Stimulated activated CD8-positive, alpha-beta memory T cell treated with anti-CD3 and anti-CD28 coated beads, Interleukin-12 subunit alpha, Interleukin-12 subunit beta, amount 100 ng/mL, for 1 hour (primary cell): ENCODE measurements at places on chromosomes 2 and 18.

DNA sequence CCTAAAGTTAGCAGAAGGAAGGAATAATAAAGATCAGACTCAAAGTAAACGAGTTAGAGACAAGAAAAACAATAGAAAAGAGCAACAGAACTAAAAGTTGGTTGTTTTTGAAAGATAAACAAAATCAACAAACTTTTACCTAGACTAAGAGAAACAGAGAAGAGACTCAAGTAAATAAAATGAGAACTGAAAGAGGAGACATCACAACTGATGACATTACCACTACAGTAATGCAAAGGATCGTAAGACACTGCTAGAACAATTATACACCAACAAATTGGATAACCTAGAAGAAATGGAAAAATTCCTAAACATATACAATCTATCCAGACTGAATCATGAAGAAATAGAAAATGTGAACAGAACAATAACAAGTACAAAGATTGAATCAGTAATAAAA is 139.3 kb downstream of the CD226 start:
- DNase-seq, result no peak

DNA sequence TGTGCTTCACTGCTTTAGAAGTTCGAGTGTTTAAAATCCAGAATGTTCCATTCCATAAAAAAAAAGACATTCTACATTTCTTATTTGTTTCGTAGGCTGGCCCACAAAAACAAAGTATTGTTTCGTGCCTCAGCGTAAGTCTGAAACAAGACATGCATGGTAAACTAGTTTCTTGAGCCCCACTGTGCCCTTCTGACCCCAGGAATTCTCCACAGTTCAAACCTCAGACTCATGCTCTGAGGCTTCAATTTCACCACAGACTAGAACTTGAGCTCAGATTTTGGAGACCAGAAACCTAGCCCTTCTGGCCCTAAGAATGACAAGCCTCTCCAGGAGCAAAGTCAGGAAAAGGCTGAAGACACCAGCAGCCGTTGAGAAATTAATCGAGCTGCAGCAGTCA is 151.5 kb downstream of the SLC8A1 start:
- no peak for DNase-seq

DNA sequence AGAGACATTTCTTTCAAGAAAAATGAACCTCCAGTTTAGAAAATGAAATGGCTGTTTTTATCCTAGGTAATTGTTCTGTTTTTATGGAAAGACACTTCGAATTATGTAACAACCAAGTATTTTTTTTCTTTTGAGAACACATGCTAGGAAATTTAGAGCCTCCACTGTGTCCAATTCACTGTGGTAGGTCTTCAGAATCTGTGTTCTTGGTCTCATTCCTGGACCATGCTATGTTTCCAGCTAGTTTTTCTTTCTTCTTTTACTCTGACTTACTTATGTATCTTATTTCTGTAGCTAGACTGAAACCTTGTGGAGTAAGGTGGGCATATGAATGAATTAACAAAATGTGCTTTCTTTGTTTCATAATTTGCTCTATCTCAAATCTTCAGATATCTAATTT is 391.7 kb upstream of the KLHL29 start:
- DNase-seq, result no peak

- DNase-seq, result no peak
These were observed 1.5 kb upstream of the HOXD10 start for GRCh38 chr2:176114930-176115625.

GRCh38 chr2:15955232-15955988 is 15.1 kb downstream of the MYCN start:
- no peak for DNase-seq

- DNase-seq, result no peak
These were observed 69.5 kb downstream of the MYOM1 start for GRCh38 chr18:3150274-3150673.

- no peak for DNase-seq
These were observed 255.7 kb upstream of the ATP5MC3 start for GRCh38 chr2:175437167-175437566.

- no peak for DNase-seq
These were observed 43.2 kb downstream of the SP100 start for GRCh38 chr2:230459216-230459615.

GRCh38 chr2:191938779-191939178 is 91.9 kb upstream of the CAVIN2 start:
- no peak for DNase-seq

GRCh38 chr18:63106727-63107126 is 212.8 kb downstream of the BCL2 start:
- DNase-seq, result no peak

DNA sequence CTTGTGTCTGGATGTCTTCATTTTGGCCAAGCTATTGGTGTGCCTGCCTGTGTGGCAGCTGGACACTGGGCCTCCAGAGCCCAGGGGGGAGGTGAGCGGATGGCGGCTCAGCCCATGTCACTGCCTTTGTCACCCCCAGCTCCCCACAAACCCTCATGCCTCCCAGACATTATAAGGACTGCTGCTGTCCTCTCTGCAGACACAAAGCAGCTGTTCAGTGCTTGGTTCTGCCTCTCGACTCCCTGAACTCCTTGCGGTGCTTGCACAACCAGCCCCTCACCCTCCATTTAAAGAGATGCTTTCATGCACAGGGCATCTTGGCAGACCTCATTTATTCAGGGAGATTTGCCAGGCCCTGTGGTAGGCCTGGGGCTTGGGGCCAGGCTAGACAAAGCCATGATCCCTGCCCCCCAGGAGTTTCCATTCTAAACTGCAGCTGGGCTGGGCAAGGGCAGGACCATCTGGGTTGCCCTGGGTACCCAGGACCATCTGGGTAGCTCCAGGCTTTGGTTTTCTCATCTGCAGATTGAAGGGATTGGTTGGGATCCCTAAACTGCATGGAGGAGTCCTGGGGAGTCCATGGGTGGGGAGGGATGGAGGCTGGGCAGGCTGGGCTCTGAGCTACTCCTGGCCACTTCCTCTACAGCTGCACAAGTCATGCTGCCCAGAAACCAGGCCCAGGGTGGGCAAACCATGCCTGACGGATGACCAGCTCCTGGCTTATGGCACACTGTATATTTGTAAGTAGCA is 168.5 kb downstream of the CELF4 start:
- no peak for DNase-seq

- no peak for DNase-seq
These were observed 40.9 kb downstream of the TCF4 start for GRCh38 chr18:55546851-55547704.

DNA sequence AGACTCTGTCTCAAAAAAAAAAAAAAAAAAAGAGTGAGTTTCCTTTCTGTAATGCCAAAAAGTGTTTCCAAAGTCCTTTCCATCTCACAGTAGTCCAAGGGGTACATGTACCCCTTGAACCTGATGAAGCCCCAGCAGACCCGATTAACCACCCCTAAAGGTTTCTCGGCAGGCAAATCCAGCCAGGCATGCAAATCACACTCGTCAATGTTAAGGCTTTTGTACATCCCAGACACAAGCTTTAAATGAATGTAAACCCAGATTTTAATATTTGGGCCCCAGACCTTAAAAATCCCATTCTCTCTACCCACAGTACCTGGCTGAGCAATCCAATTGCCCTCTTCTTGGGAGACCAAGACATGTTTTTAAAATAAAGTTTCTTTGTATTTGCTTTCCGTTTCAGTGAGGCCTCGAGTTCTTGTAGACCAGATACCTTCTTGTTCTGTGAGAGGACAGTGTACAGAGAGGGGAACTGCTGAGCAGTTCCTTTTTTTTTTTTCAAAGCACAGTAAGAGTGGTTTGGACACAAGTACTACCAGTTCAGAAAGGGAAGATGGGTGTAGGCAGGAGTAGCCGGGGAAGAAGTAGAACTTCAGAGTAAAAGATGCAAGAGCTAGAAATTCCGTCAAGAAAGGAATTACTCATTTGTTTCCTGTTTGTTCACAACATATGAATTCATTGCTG is at the start of gene NLRC4:
Gene NLRC4, minus strand, starts transcription at position 465 of the 684 bp plus-strand sequence. CDS start 8,111 bp downstream, outside the sequence.
- no peak for DNase-seq

DNA sequence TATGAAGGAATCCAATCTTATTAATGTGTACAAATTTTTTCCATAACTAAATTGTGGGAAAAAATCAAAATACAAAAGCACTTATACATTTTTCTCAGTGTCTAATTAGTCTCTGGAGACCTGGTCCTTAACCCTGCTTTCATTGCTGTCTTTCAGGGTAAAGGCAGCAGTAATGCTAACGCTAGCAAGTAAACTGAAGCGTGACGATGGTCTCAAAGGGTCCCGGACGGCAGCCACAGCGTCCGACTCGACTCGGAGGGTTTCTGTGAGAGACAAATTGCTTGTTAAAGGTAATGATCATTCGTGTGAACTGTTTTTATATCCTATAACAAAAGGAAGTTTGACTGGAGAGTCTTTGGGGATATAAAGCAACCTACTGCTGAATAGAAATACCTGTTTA is 6.1 kb downstream of the UBE2F start:
- no peak for DNase-seq

DNA sequence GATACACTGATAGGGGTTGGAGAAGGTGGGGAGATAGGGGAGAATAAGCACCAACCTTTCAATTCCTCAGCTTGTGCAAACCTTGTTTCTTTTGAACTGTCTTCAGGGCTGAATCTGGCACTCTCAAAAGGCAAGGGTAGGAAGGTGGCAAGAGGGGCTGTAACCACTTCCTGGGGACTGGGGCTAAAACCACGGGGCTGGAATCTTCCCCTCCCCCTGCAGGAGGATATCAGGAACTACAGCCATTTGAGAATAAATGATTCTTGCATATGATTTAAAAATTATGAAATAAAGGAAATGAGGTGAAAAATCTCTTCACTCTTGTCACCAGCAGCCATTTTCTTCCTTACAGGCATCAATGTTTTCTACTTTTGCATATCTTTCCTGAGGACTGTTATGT is 50.8 kb downstream of the ATOH8 start:
- DNase-seq, result no peak

DNA sequence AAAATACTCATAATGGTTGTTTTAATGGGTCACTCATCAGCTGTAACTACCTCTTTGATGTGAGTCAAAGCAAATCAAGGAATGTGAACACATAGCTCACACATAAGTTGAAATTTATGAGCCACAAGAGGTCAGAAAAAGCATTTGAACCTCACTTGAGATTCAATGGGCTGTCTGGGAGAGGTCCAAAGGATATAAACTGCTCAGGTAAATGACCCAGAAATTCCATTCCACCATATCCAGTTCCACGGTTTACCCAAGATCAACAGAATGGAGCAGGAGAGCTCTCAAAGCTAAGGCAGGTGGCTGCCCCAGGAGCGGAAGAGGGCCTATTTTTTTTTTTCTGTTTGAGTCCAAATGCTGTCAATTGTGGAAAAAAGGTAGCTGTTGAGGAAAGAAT is 464.1 kb downstream of the TNS1 start:
- no peak for DNase-seq

GRCh38 chr2:228649876-228650275 is 468.4 kb upstream of the SPHKAP start:
- DNase-seq, result no peak

- DNase-seq, result no peak
These were observed 133.9 kb upstream of the KLHL14 start for GRCh38 chr18:32906506-32907310.

GRCh38 chr2:173696274-173696673 is 268.9 kb downstream of the SP3 start:
- DNase-seq, result no peak

DNA sequence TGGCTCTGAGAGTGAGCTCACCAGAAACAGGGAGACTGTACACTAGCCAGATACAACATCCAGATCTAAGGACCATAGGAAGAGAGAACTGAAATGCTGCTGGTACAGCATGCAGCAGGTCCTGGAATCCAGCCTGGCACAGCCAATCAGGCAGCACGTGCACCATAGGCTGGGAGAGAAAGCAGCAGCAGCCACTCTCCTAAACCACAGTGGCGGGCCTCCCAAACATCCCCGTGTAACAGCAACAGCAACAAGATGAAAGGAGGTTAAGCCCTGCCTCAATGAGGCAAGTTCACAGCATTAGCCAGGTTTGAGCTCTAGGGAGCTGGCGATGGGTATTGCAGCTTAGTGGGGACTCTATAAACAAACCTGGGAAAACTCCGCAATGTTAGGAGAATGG is 192.0 kb downstream of the EPHA4 start:
- DNase-seq, result no peak

GRCh38 chr2:188042412-188042811 is 249.3 kb upstream of the GULP1 start:
- DNase-seq, result no peak

DNA sequence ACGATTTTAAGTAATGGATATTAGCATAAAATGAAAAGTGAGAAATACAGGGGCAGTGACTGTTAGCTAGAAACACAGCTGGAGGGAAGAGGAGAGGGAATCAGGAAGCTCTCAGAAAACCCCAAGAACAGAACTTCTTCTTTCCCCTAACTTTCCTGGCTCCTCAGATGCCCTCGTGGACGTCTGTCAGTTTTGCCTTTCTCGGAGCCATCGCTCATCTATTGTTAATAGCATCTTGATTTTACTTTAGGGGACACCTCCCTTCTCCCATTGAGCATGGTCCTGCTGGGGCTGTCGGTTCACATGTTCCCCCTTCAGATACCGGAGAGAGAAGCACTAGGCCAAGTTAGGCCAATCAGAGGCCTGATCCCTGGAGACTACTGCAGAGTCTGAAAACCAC is 2.3 kb upstream of the PLEK start:
- DNase-seq, result no peak

DNA sequence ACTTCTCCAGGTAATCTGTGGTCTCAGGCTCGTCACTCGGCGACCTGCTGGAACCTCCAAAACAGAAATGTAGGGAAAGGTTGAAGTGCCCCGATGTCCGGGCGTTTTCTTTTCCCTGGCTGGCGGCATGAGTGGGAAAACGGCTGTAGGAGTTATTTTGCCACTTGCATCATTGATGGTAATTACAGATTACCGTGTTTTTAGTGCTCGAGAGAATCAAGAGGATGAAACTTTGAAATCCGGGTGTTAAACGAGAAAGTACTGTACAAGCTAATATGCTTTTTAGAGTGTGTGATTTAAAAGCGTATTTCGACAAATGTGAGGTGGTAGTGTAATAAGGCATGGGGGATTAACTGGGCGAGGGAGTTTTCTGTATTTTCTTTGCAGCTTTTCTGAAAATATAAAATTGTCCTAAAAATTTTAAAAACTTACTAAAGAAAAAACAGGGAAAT is 819 bp downstream of the GRHL1 start:
- DNase-seq, result no peak

DNA sequence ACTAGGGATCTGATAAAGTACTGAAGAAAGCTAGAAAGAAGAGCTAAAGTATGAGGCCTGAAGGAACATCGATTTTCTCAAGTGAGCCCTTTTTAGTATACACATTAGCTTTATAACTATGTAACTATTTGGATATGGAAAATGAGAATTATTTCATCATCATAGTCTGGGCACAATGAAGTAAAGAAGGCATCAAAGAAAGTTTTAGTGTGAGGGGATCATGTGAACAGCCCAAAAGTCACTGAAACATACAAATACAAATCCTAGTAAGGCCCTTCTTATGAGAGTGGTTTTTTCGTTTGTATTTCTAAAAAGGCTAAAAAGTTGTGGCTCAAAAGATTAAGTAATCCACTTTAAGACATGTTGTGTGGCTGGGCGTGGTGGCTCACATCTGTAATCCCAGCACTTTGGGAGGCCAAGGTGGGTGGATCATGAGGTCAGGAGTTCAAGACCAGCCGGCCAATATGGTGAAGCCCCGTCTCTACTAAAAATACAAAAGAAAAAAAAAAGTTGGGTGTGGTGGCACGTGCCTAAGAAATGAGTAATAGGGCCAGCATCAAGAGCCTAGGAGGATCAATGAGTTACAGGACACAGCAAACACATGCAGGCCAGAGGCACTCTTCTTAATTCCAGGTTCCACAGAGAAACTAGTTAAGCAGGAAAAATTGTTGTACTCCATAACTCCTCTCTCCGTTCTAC is 61.9 kb downstream of the PUM2 start:
- no peak for DNase-seq

GRCh38 chr2:125596612-125597011 is 1059.3 kb upstream of the GYPC start:
- DNase-seq, result no peak

GRCh38 chr2:217911283-217912097 is 91.3 kb downstream of the TNS1 start:
- no peak for DNase-seq
